GM23248 (cell line): ENCODE measurements at places on chromosomes 4 and X. TPM values are rescaled to one million over a fixed set of nuclear protein-coding genes. Genes with fewer than 3 reads are reported as not detected.

AFF2 gene
- 0.54 and 1.1 TPM in 2 replicates for total RNA-seq

MAGEB10 gene
- total RNA-seq, result not detected in 2 replicates

PFKFB1 gene
- not detected in 2 replicates for total RNA-seq

DIPK2B gene
- not detected in 2 replicates for total RNA-seq

ANKRD50 gene
- total RNA-seq, result 16.4 and 18.7 TPM in 2 replicates

TAF7L gene
- total RNA-seq, result 0.25 and 0.43 TPM in 2 replicates
